ENCODE measurements at places on chromosomes 6 and 20.

GRCh38 chr6:144248476-144249301 lies 36.4 kb upstream of the UTRN start:
- DNase-seq: no peak

- no peak for DNase-seq
These were observed 968.4 kb upstream of the SLC35B3 start for GRCh38 chr6:9403736-9404135.

GRCh38 chr6:94478133-94479005 lies 1059.0 kb upstream of the EPHA7 start:
- DNase-seq: no peak

DNA sequence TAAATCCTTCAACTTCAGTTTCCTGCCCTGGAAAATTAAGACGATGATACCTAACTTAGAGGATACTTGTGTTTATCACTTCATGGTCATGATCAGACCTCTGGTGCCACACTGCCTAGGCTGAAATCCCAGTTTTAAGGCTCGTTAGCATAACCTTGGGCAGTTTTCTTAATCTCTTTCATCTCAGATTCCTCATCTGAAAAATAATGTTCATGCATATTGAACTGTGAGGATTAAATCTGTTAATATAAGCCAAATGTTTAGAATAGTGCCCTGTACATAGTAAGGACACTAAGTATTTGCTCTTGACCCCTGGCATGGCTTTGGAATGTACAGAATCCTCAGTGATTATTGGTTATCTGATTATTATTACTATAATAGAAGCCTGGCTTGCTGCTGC lies 79.7 kb downstream of the OGFRL1 start:
- DNase-seq: no peak

DNA sequence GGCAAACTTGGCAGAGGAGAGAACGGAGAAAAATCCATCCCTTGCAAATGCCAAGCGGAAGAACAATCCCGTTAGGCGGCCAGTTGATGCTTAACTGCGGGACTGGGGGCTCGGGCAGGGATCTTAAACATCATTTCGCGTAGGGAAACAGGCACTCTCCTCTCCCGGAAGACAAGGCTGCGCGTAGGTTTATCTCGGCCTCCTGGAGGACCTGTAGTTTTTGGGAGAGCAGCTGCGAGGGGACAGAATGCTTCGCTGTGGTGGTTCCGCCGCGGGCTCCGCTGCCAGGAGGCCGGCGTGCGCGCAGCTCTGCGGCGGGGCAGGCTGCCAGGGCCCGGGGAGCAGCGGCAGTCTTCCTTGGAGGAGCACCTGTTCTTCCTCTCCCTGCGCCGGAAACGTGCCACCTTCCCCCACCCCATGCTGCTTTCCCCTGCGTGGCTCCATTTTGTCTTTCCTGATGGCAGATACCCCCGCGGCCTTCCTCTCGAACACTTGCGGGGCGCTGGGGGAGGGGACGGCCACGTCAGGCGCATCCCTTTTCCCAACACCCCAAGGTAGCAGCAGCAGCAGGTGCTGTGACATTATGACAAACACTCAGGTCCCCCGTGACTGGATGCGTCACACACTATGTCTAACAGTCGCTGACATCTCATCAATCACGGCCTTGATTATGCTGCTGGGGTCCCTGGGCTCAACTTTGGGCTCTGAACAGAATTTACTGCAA lies 230.7 kb upstream of the BTBD3 start:
- DNase-seq: no peak

- DNase-seq: no peak
These were observed 192.3 kb downstream of the C6orf118 start for GRCh38 chr6:165117121-165117520.

GRCh38 chr20:719068-719467 lies 43.5 kb upstream of the SCRT2 start:
- DNase-seq: no peak
